NCI-H226 (cell line): ENCODE measurements at places on chromosomes 7 and 10.
A peak's percentile ranks its signal among the peaks of the same experiment; 100 is the strongest.

DNA sequence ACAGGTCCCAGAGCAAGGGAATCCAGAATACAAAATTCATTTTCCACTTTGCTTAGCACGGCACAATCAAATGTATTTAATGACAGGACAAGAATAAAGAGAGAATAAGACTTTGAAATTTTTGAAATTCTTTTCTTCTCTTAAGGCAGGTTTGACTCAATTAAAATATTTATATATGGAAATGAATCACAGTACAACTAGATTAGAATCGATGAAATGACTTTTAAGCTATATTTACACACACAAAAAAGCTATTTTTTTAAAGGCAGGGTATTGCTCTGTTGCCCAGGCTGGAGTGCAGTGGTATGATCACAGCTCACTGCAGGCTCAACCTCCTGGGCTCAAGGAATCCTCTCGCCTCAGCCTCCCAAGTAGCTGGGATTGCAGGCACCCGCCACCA is 265.4 kb upstream of the SLC26A5 start:
- no peak for DNase-seq

DNA sequence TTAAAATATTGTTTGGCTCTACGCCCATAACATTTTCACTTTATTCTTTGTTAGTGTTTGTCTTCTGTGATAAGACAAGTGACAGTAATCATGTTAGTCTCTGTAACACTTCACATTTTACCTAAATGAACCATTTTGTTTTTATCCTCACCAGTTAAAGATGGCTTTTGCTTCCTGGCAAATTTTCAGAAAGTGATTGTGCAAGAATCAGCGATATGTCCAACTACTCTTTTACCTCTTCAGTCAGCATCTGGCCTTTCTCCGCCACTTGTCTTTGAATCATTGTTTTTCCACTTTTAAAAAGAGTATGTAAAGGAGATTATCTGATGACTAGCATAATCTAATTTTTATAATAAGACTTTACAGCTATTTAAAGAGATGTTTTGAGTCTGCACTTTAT is 3.5 kb downstream of the DGKB start:
- DNase-seq = no peak

GRCh38 chr10:64731016-64731415 is 1209.8 kb downstream of the REEP3 start:
- no peak for DNase-seq

- no peak for DNase-seq
These were observed 79.9 kb upstream of the SMIM30 start for GRCh38 chr7:113198226-113198625.

- DNase-seq = no peak
These were observed 245.8 kb upstream of the MEOX2 start for GRCh38 chr7:15932318-15932717.

DNA sequence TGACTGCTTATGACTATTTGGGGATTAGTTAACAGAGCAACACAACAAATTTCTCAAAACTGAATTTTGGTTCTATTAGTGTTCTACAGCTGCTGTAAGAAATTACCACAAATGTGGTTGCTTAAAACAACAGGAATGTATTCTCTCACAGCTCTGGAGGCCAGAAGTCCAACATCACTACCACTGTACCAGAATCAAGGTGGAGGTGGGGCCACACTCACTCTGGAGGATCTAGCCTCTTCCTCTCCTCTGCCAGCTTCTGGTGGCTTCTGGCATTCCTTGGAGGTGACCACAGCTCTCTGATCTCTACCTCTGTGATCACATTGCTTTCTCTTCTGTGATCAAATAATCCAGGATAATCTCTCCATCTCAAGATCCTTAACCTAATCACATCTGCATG is 194.7 kb upstream of the BMPER start:
- DNase-seq = peak; percentile 63
